ENCODE measurements at places on chromosomes 1 and 21.

GRCh38 chr1:68916221-68916902, 419.5 kb upstream of the DEPDC1 start:
- DNase-seq = no peak

DNA sequence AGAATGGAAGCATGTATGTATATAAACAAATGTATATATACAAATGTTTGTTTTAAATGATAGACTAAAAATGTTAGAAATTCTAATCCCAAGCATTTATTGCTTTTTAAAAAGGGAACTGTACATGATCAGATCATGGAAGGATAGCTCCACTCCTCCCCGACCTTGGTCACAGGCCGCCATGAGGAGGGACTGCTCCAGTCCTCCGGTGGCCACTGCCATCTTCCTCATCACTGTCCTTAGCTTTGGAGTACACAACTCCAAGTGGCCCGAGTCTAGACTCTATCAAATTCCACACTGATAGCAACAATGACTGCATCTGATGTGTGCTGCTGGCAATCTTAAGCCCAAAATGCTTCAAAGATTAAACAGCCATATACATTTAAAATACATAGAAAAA, 9.7 kb downstream of the SYF2 start:
- DNase-seq = no peak

DNA sequence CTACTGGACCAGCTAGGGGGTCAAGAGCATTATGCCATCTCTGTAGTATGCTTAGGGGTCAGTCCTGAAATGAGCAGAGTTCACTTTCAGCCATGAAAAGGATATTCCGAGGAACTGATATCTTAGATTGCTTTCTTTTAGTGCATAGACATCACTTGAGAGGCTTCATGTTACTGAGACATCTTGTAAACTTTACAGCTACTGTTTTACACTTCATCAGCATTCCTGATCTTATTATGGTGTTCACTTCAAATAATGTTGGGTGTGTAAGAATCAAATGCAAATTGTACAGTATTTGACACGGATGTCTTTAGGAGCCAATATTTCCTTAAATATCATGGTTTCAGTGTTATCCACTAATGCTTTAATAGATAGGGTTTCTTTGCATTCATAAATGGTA, 22.4 kb upstream of the CLDN14 start:
- no peak for DNase-seq

DNA sequence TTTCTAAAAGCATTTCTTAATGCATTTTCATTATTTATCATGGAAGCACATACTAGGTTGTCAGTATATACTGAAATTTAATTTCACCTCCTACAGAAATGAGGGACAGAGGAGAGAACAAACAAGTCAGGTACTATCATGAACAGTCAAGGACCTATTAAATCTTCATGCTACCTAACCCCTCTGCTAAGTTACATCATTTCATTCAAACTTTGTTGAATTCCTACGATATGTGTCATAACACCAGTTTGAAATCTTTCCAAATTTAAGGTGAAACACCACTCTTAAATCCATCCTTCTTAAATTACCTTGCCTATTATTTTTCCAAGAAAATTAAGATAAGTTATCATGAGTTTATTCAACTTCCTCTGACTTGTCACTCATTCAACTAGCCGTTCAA, 78.9 kb downstream of the DENND1B start:
- DNase-seq = no peak

DNA sequence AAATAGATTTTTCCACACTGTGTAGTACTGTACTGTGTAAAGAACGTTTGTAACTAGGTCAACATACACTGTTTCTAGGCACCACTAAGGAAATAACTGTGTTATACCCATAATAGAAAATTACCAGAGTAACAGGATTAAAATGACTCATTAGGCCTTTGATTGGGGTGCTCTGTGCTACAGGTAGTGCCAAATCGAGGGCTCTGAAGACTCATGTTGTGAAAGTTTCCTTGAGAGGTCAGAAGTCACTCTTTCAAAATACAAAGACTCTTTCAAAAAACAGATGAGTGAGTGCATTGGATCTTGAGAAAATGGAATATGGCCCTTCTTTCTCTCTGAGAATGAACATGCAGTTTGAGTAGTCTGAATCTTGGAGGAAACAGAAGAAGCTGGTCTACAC, 143.0 kb downstream of the MRPL39 start:
- DNase-seq = no peak

GRCh38 chr1:228861832-228862180, 126.5 kb downstream of the RHOU start:
- DNase-seq = no peak

- DNase-seq = no peak
Observed at GRCh38 chr1:171748651-171749050, 6.8 kb upstream of the VAMP4 start.

GRCh38 chr1:212557739-212558692, 50.5 kb upstream of the ATF3 start:
- no peak for DNase-seq

DNA sequence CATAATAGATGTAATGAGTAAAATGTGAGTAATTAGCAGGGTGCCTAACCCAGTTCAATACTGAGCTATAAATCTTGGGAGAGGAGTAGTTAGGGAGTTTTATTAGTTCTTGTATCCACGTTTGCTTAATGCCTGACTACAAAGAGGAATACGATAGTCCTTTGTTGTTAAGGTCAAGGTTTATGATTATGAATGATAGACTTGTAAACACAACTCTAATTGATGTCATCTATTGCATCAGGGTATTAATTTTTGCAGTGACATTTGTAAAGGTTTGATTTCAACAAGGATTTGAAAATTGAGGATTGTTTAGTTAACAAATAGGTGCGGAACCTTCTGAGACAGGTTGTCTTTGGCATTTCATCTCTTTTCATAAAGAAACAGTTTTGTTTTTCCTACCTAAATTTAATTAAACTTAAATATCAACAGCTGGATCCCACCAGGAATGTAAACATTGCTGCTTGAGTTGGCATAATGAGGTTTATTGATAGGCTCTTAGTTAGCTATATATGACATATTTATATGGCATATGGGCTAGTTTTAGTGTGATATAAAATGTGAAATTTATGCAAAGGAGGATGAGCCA, 9.7 kb downstream of the SOAT1 start:
- no peak for DNase-seq

GRCh38 chr1:45473302-45473701, 17.7 kb downstream of the TESK2 start:
- DNase-seq = no peak

All from cortex of kidney (tissue), 1 donor.